ENCODE measurements at places on chromosomes 6 and 20.

- no peak for DNase-seq
Observed at GRCh38 chr6:113347436-113347835, 509.7 kb upstream of the MARCKS start.

- no peak for DNase-seq
Observed at GRCh38 chr6:32819729-32820128, 2.9 kb upstream of the HLA-DOB start.

DNA sequence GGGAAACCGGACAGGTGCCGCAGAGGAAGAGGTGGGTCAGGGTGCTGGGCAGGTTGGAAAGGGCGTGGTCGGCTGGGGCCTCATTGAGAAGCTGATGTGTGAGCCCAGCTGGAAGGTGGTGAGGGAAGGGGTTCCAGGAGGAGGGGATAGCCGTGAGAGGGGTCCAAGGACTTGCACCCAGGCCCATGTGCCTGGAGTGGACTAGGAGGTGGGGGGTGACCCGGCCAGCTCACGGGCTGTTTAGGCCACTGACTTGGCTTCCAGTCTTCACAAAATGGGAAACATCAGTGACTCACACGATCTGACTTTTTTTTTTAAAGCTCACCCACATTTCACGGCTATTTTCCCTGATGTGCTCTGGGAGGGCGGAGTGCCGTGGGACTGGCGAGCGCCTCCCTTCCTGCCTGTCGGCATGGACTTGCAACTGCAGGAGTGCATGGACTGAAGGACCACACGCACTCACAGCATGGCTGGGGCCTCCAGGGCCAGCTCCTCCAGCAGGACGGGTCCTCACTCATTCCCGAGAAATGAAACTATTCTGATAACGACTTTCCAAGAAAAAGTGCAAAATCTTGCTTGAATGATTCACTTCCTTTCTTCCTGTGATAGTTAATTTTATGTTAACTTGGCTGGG is 13.5 kb upstream of the PDE10A start:
- DNase-seq, result no peak

GRCh38 chr6:114157848-114158247 is 185.0 kb downstream of the HS3ST5 start:
- no peak for DNase-seq

DNA sequence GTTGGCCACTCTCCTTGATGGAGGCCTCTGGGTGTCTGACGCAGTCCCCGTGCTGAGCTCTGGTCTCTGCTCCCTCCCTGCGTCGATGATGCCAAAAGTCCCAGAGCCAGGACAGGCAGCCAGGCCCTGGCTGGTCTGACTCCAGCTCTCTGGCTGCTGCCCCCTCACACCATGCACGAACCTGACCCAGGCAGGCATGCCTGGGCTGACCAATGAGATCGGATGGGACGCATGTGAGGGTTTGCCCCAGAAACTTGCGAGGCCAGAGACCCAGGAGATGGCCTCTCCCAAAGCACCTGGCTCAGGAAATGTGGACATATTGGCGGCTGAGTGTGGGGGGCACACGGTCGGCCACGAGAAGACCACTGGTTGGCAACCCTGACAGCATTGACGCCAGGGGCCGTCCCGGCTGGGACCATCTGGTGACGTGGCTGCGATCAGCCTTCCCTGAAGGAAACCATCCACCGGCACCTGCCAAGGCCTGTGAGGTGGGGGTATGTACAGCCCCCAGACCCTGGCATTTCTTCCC is 51.2 kb upstream of the FRMD1 start:
- no peak for DNase-seq

DNA sequence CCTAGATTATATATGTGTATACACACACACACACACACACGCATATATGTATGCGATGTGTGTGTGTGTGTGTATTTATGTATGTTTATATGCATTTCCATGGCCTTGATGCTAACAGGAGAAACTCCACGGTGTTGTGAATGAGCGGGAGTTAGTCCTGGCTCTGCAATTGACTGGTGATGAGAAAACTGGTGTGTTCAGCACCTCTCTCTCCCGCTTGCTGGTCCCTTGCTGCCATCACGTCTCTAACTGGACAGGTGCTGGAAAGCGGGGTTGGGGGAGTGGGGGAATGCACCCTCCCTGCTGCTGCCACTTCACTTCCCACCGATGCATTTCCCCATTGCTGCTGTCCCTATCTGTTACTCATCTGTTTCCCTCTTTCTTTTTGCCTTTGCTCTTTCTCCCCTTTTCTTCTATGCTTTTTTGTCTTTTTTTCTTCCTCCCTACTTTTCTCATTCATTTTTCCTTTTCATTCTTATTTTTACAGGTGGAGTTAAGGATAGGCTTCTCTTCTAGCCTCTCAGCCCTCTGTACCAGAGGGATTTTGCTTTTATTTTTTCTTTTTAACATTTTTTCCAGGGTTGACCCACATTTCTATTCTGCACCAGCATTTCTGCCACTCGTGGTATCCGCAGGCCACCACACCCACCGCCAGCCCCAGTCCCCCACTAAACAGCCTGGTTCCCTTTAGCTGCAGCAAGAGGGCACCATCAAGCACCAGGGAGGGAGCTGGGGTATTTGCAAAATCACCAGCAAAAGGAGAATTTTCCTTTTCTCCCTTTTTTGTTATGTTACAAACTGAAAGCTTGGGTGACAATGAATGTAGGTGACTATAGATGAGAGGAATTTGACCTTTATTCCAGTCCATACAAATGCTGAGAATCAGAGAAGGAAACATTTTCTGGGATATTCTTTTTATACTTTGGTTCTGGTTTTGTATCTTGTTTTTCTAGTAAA is 115.6 kb downstream of the TCP11 start:
- DNase-seq, result no peak

DNA sequence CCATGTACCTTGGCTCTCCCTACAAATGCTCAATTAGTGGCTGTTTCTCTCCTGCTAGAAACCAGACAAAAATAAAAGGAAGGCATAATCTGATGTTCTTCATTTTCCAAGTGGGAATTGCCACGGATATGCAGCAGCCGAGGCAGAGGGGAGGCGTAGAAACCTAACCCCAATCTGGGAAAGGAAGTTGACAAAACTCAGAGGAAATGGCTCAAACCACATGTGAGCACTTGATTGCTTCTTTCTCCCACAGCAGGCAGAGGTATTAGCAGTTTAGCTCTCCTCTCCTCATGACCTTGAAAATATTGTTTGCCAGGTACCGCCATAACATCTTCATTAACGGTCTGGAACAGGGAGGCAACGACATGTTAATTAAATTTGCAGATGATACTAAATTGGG is 3.8 kb upstream of the MLN start:
- DNase-seq, result no peak

DNA sequence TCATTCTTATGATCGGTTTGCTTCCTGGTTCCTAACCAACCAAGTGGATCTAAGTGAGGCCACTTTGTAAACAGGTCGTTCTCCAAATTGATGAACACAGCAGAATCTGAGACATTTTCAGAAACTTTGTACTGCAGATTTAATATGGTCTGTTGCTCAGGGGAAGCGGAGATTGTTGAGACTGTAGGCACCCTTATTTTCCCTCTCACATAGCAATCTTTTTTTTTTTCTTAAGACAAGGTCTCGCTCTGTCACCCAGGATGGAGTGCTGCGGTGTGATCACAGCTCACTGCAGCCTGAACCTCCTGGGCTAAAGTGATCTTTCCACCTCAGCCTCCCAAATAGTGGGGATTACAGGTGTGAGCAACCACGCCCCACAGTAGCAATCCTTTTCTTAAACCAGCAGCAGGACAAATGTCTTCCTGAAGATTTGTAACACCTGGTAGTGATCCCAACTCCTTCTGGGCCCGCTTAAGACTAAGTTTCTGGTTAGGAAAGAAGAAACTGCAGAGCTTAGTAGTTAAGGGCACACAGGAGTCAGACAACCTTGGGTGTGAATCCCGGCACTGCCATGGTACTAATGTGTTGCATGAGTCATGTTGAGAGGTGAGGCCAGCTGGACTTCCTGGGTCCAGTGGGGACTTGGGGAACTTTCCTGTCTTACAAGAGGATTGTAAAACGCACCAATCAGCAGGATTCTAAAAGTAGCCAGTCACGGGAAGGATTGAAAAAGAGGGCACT is 48.4 kb upstream of the EZR start:
- DNase-seq, result no peak

GRCh38 chr6:42898891-42899361 is 16.9 kb upstream of the PTCRA start:
- DNase-seq, result no peak

- no peak for DNase-seq
Observed at GRCh38 chr6:159443417-159443920, 249.6 kb downstream of the SOD2 start.

DNA sequence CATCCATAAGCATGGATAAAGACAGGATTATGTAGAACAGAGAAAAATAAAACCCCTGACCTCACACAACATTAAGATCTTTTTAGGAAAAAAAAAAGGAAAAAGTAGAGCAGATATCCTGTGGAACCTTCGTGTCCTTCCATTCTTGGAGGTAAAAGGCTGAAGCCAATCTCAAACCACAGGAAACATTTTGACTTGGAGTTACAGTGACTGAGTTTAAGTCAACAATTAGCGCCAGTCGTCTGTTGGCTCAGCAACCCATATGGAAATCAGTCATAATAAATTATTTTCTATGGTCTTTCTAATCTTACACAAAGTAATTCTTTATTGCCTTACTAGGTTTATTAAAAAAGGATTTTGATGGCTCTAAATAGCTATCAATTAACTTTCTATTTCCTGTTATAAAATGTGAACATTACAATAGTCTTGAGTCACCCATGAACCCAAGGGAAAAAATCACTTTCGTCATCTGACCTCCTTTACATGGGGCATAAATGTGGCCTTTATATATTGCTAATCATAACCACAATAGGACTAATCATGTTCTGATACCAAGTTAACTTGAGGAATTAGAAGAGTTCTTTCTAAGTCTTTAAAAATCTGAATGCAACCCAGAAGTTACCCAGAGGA is 592.9 kb downstream of the TFAP2B start:
- DNase-seq, result no peak

DNA sequence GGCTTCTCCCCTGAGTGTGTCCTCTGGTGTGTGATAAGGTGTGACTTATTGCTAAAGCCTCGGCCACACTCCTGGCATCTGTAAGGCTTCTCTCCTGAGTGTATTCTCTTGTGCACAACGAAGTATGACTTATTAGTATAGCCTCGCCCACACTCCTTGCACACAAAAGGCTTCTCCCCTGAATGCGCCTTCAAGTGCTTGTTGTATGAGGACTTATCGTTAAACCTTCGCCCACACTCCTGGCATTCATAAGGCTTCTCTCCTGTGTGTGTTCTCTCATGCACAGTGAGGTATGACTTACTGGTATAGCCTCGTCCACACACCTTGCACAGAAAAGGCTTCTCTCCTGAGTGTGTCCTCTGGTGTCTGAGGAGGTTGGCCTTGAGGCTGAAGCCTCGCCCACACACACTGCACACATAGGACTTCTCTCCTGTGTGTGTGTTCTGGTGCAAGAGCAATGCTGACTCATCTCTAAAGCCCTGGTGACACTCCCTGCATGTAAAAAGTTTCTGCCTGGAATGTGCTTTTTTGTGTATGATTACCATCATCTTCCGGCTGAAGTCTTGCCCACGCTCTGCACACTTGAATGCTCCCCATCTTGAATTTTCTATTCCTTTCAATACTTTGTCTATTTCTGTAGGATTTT is 20.4 kb downstream of the ZNF337 start:
- DNase-seq, result no peak

GRCh38 chr6:25456249-25457040 is 177.3 kb downstream of the CARMIL1 start:
- DNase-seq, result no peak

DNA sequence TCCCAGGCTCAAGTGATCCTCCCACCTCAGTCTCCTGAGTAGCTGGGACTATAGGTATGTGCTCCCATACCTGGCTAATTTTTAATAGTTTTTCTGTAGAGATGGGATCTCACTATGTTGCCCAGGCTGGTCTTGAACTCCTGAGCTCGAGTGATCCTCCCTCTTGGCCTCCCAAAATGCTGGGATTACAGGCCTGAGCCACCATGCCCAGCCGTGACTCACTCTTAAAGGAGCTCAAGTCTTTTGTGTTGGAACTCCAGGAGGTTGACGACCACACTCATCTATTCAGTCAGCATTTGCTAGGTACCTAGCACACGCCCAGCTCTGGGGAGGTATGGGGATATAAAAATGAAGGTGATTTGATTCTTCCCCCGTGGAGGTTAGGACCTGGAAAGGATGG is 62.8 kb downstream of the UTRN start:
- DNase-seq, result no peak

GRCh38 chr6:40356242-40356910 is 230.8 kb downstream of the LRFN2 start:
- DNase-seq, result no peak

GRCh38 chr6:150142670-150143515 is at the start of gene PPP1R14C:
TSS of gene PPP1R14C (plus strand) at chr6:150143044. CDS start at chr6:150143193, 149 bp downstream.
- DNase-seq, result no peak

GRCh38 chr6:69796073-69796641 is 653 bp downstream of the LMBRD1 start:
- DNase-seq, result no peak

- DNase-seq, result no peak
Observed at GRCh38 chr20:32672982-32673851, 524 bp downstream of the C20orf203 start.

- DNase-seq, result no peak
Observed at GRCh38 chr6:137136065-137136464, 37.4 kb downstream of the IL22RA2 start.

DNA sequence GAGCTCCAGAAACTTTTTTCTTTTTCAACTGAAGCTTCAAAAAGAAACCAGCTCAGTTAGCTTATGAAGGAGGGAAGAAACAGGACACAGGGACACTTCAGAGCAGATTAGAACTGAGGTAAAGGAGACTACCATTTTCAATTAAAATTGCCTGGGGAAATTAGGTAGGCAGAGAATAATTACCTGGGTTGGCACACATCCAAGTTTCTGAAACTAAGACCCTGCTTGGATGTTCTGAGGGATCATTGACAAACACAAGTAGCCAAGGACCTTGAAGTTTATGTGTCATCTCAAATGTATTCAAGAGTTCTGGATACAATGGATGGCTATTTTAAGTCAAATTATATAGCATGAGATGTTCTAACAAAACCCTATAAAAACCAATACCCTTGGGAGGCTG is 137.6 kb downstream of the PLCB4 start:
- DNase-seq, result no peak

DNA sequence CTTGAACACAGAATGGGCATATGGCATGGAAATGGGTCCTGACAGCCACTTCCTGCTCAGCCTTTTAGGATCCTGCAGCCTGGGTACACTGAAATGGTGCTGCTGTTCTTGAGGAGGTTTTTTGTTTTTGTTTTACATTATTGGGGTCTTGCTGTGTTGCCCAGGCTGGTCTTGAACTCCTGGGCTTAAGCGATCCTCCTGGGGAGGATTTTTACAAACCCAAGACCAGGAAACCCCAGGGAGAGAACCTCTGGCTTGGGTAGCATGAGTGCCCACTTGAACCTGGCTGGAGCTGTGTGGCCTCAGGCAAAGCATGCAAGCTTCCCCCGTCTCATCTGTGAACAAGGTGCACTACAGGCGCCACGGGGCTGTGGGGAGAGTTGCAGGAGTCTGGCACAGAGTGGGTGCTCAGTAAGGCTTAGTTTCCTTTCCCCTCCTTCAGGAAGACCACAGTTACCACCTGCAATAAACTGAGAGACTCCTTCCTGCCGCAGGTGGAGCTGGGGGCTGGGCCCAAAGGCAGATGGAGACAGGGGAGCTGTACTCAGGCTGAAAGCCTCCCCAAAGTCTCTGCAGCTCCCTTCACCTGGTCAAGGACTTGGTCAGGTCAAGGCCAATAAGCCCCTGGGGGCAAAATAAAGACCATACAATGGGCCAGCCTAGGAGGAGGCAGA is 1.8 kb downstream of the SLA2 start:
- DNase-seq, result no peak

GRCh38 chr6:131400779-131401496 is 172.1 kb upstream of the ARG1 start:
- no peak for DNase-seq

GRCh38 chr6:97841763-97842162 is 558.7 kb upstream of the MMS22L start:
- DNase-seq, result no peak
